CD4-positive, alpha-beta memory T cell (primary cell): ENCODE measurements at places on chromosomes 2 and 18.
A peak's percentile ranks its signal among the peaks of the same experiment; 100 is the strongest.

DNA sequence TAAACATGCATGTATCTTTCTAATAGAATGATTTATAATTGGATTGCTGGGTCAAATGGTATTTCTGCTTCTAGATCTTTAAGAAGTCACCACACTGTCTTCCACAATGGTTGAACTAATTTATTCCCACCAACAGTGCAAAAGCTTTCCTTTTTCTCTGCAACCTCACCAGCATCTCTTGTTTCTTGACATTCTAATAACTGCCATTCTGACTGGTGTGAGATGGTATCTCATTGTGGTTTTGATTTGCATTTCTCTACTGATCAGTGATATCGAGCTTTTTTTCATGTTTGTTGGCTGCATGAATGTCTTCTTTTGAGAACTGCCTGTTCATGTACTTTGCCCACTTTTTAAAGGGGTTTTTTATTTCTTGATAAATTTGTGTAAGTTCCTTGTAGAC is 182.5 kb downstream of the ANKRD44 start:
- DNase-seq = no peak

GRCh38 chr2:112003576-112004252 is 51.4 kb upstream of the TMEM87B start:
- DNase-seq = no peak

GRCh38 chr2:62794791-62795190 is 89.3 kb downstream of the EHBP1 start:
- DNase-seq = no peak

GRCh38 chr18:51251625-51252024 is 54.1 kb upstream of the MEX3C start:
- no peak for DNase-seq

DNA sequence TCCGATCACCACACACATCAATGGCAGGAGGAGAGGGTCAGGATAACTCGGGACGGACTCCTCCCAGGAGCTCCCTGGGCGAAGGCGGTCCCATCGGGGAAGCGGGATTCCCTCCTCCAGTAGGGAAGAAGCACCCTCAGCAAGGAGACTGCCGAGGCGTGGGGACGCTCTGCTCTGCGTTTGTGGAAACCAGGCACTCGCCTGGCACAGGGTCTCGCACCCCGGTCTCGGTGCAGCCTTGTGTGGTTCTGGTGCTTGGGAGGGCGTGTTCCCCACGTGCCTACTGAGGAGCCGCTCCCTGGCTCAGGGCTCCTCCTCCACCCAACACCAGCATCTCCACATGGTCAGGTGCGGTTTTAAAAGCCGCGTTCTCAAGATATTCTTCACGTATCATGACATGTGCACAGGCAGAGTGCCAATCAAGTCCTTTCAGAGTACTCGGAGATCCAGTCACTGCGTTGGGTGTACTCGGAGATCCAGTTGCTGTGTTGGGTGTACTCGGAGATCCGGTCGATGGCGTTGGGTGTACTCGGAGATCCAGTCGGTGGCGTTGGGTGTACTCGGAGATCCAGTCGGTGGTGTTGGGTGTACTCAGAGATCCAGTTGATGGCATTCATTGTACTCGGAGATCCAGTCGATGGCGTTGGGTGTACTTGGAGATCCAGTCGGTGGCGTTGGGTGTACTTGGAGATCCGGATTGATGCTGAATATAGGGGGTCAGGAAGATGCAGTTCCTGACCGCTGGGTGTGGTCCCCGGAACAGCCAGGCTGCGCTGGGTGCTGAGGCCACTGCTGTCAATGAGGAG is 117.5 kb downstream of the RTP5 start:
- DNase-seq = no peak

DNA sequence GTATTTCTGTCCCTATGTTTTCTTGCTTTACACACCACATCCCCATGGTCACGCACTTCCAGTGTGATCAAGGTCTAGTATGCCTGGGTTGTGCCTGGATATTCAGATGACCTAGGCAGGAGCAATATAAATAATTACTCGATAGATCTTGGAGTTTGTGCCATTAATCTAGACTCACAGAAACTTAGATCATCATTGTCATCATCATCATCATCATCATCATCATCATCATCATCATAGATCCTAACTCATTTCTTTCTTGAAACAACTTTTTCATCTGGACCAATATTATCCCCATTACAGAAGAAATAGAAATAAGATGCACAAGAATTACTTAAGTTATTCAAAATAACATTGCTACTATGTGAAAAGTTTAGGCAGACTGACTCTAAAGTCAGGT is 130.3 kb upstream of the LRRTM4 start:
- DNase-seq = no peak

GRCh38 chr2:202375033-202375608 is 1.0 kb upstream of the BMPR2 start:
- DNase-seq = peak; percentile 7

- DNase-seq = no peak
Measured at GRCh38 chr2:69253112-69253511, 133.9 kb downstream of the GFPT1 start.

GRCh38 chr18:56522816-56523215 is 115.6 kb downstream of the TXNL1 start:
- DNase-seq = no peak

GRCh38 chr2:6072276-6072675 is 380.1 kb downstream of the SOX11 start:
- no peak for DNase-seq

GRCh38 chr18:13564579-13564978 is 161.8 kb downstream of the FAM210A start:
- DNase-seq = no peak

GRCh38 chr2:225104321-225104720 is 62.1 kb upstream of the DOCK10 start:
- DNase-seq = no peak

DNA sequence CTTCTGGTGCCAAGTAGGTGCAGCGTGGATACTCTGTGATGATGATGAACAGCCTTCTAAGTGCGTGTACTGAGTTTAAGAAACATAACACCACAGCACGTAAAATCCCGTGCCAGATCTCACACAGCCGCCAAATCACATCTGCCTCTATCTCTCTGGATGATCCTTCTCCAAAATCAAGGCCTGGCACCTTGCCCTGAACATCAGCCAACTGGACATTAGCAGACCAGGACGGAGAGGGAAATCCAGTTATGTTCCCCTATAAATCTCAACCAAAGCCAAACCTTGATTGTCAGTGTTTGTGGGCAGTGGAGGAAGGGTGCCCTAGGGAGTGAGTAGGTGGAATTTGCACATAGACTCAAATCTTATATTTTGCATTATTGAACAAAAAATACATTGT is 164.3 kb downstream of the MIB1 start:
- no peak for DNase-seq

- no peak for DNase-seq
Measured at GRCh38 chr18:36028859-36029258, 38.5 kb downstream of the RPRD1A start.

DNA sequence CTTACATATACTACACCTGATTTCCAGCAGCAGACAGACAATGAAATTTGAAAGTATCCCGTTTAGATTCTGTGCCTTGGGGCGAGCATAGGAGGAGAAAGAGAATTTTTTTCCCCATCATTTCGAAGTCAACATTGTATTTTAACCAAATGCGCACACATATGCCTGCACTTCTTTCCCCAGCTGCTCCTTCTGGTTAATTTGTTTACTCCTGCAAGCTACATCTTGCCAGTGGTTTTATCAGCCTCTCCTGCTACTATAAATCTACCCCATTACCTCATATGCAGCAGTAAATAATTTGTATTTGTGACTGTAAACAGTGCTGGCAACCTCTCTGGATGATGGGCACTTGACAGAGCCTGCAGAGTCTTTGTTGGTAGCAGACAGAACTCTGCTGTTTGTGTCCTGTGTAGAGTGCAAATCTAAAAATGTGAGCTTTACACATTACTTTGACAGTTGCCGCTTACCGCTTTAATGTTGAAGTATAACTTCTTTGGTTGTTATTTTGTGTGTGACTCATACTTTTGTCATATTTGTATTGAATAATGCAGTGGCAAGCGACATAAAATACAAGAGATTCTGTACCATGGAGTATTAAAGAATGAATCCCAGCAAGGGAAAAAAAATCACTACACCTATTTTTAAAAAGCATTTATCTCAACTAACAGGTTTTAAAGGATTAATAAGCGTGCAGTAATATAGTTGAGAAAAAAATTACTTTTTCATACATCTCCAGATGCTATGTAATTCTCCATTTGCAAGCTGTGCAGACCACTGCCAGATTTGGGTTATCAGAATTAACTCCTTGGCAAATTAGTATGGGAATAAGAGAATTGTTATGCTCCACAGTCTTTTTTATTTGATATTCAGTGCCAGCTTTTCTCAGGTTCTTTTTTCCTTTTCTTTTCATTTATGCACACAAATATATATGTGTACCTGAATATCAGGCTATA is 536.8 kb downstream of the XIRP2 start:
- no peak for DNase-seq

DNA sequence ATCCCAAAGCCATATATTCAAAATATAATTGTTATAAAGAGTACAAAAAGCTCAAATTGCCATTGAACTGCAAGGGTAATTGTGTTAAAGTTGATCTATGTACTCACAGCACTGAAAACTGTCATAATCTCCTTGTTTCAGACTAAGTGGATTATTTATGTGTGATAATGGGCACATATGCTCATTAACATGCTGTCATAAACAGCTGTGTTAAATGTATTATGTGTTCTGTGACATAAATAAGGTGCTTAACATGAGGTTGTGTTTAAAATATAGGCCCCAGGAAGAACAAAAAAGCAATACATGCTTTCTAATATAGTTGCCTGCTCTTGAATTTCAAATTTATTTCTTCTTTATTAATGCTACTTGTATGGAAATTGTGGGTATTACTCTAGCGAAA is 409.5 kb downstream of the DCC start:
- no peak for DNase-seq

GRCh38 chr2:231780123-231780908 is 766 bp downstream of the PDE6D start:
- DNase-seq = no peak

DNA sequence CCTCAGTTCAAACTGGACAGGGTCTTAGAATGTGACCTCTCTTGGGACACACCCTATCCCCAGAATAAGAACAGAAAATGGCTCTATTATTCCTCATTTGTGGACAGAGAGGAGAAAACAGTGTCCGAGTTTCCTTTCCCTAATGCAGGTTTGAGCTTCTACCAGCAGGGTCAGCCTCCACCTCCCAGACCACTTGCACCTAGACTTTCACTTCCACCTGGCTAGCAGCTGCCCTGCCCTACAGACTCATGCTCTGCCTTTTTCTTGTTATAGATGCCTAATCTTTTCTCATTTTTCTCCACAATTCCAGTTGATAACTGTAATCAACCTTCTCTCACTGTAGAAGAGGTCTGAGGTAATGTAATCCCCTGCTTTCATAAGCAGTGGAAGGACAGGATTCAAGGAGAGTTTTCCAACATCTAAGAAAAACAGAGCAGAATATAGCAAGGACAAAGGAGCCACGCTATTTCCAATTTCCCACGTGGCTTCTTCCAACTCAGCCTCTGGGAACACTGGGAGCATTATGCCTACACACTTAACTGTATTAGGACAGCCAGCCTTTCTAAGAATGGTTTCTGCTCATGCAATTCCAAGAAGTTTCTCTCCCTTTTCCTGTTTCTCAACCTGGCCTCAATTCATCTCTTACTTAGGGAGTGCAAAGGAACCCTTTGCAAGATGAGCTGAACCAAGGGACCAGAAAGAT is 239.8 kb downstream of the BCL11A start:
- DNase-seq = no peak

- no peak for DNase-seq
Measured at GRCh38 chr18:80258640-80259039, 11.3 kb upstream of the PARD6G start.

DNA sequence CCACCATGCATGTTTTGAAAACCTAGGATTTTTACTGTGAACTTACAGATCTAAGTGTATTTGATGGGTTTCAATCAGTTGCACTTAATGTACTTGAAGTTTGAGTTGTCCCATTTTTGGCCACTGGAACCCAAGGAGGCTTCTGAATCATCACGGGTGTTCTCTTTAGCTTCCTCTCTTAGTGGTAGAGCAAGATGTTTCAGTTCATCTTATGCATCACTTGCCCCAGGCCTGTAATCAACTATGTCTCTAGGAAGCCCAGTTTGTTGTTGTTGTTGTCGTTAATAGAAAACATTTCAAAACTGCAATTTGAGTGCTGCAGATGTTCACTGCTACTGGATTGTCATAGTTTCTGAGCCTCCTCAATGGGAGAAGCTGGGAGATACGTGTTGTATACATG is 97.0 kb downstream of the FHOD3 start:
- no peak for DNase-seq

GRCh38 chr2:70247364-70248180 is 856 bp downstream of the TIA1 start:
- DNase-seq = no peak

- peak; percentile 37 for DNase-seq
Measured at GRCh38 chr18:58541789-58542425, 87.0 kb downstream of the ALPK2 start.

GRCh38 chr18:5630057-5630899 is 86.5 kb upstream of the EPB41L3 start:
- DNase-seq = no peak

DNA sequence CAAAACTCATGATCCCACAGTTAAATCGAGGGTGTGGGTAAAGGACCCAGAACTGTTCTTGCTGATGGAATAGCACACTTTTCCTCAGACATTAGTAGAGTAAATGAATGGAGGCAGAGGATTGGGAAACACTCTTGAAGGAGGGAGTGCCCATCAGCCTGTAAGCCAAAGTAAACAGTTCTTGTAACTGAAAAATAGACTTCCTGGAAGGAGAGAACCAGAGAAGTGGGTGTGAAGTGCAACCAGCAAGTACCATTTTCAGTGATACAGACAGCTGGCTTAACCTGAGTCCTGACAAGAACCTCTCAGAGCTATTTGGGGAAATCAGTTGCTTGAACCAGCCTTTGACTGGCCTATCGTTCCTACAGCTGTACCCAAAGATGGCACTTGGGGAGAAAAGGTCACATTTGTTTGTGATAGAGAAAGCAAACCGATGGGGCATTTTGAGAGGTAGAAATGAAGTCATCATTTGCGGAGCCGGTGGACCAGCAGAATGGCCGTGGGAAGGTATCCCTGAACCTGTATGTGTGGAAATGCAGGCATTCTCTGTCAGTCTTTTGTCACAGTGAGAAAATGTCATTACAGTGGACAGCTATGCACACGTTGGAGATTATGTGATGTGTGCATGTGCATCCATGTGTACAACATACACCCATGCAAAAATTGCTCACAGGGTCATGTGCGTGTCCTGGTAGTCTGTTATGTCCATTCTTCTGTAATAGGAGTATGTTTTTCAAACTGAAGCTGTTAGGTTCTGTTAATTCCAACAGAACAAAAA is 17.8 kb downstream of the CRIM1 start:
- DNase-seq = no peak

- no peak for DNase-seq
Measured at GRCh38 chr2:73063472-73063871, 8.0 kb downstream of the SFXN5 start.

GRCh38 chr2:72971036-72971435 is 53.7 kb downstream of the EMX1 start:
- DNase-seq = no peak

- DNase-seq = no peak
Measured at GRCh38 chr2:14358774-14359173, 273.7 kb upstream of the LRATD1 start.
